Hypothalamus (tissue), 51 donors: ENCODE measurements at places on chromosomes 16 and 17.

GRCh38 chr17:229709-230394 is 48.4 kb upstream of the DOC2B start:
- no peak for DNase-seq

- no peak for DNase-seq
Measured at GRCh38 chr16:2664574-2664982, 17.7 kb upstream of the KCTD5 start.

- DNase-seq = no peak
Measured at GRCh38 chr16:49369651-49370611, 3.7 kb upstream of the C16orf78 start.

DNA sequence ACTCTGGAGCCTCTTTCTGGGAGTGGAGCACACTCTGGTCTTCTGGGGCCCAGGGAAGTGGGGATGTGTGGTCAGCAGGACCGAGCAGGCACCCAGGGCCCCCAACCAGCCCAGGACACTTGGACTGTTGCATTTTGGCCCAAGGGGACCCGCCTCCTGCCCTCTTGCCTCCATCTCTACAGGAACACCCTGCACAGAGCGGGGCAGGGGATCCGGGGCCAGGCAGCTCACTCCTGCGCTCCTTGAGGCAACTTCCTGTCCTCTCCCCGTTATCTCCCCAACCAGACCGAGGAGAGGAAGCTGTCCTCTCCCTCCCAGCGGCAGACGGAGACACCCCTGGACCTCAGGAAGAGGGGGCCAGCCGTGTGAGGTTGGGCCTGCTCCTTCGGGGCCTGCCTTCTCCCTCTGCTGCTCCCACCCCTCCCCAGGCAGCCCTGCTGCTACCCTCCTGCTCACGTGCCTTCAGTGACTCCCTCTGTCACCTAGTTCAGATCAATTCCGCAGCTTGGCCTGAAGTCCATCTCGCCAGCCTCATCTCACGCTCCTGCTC is 10.0 kb upstream of the ATP2A3 start:
- DNase-seq = no peak

- no peak for DNase-seq
Measured at GRCh38 chr16:75121949-75122568, 5.5 kb upstream of the LDHD start.

DNA sequence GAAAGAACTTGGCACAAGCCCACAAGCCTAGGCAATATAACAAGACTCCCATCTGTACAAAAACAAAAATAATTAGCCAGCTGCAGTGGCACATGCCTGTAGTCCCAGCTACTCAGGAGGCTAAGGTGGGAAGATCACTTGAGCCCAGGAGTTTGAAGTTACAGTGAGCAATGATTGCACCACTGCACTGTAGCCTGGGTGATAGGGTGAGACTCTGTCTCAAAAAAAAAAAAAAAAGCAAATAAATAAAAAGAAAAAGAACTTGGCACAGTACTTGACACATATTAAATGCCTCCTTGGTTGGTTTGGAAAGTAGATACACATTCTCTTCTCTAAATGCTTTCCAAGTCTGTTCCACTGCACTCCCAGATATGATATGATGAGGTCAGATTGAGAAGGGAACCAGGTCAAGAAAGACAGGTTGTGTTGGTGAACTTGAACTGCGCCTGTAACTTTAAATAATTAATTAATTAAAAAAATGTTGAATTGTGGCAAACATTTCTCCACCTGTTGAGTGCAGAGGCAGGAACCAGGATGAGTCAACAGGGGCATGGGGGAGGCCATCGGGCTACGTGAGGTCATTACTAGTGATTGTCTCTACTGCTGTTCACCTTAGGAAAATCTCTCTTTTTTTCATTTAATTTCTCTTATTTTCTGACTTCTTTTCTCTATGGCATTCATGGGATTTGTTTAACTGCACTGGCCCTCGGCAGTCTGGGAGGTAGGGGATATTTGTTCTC is 25.9 kb upstream of the EFCAB13 start:
- no peak for DNase-seq

DNA sequence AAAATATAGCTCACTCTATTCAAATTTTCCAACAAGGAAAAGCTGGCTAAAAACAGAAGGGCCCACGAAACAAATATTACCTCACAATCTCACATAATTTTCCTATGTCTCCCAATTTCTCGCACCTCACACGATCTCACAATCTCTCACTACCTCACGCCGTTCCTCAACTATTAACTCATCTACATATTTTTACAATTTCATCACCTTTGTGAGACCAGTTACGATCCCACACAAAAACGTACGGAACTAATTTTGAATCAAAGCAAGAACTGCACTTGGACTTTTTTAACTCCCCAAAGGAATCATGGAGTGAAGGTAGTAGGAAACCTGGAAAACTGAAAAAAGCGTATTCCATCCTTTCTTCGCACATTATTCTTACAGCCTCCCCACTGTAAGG is 1.1 kb downstream of the CBX1 start:
- DNase-seq = no peak

- no peak for DNase-seq
Measured at GRCh38 chr17:58420827-58421226, 3.5 kb upstream of the RNF43 start.

GRCh38 chr17:28999206-28999605 is 6.6 kb downstream of the SEZ6 start:
- no peak for DNase-seq

DNA sequence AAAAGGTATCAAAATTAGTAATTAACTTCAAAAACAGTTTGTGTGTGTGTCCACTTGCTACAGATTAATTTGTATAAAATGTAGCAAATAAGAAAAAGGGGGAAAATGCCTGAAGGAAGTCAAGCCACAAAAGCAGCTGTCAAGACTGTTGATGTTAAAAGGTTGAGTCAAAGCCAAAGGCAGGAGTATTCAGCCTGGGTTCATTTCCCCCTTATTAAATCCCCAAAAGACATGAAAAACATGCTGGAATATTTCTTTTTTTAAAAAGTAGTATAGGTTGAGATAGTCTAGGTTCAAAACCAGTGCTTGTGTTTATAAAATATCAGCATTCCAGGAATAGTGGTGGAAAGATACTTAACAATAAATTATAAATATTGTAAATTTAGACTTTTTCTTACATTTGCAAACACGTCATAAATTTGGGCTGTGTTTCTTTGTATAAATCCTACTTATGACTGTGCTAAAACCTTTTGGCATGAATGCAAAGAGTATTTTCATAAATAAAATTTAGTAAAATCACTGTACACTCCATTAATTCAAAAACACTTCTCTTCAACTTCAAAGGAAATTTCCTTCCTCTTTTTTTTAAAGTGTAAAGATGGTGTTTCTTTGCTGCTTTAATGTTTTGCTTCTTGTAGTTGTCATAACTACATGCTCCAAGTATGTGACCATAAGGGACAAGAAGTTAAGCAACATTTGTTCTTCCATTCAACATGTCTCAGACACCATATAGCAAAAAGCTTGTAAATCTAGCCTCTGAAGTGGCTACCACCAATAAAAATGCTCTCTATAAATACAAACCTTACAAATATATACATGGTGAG is 72.0 kb downstream of the SKAP1 start:
- no peak for DNase-seq

GRCh38 chr17:37791447-37792399 is 46.9 kb upstream of the HNF1B start:
- DNase-seq = no peak

DNA sequence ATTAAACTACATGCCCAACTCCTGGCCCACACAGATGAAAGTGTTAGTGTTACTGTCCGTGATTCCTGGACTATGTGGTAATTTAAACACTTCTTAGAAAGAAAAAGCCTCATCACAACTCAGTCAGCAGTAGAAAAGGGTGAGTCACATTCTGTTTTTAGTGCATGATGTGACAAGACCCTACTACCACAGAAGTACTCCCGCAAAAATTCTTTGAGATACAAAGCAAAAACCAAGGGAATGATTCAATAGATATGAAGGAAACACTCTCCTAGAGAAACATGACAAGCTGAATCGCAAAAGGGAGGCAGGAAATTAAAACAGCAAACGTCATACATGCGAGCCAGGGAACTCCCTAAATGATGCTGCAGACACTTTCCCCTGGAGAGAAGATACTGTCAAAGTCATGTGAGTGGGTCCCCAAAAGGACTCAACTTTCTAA is 14.4 kb downstream of the SNN start:
- DNase-seq = no peak
